Stimulated activated CD4-positive, alpha-beta T cell treated with anti-CD3 and anti-CD28 coated beads, Interleukin-15, amount 100 ng/mL, for 1 hour (primary cell): ENCODE measurements at places on chromosomes 4 and X.
A peak's percentile ranks its signal among the peaks of the same experiment; 100 is the strongest.

DNA sequence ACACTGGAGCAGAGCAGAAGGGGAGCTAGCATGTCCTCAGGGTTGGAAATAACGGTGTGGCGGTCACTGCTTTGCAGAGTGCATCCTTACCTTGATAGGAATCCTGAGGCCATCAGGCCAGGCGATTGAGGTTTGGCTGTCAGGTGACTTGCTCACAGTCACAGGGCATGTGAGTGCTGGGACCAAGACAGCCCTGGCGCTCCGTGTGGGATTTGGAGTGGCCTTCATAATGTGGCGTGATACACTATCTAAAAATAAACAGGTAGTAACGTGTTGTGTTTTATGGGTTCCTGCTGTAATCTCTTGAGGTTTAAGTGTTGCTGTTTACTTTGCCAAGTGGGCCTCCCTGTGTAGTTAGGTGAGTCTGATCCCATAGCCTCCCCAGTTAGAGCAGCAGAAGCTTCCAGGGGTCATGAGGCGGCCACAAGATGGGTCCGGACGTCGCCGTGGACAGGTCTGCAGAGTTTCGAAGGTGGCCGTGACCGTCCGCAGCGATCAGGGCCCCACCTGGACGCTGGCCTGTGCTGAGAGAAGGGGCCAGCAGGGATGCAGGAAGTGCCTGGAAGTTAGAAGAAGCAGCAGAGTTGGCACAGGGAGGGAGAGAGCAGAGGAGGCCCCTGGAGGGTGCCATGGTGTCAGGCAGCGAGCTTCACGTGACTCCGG lies 27.7 kb downstream of the RGS12 start:
- DNase-seq: no peak

DNA sequence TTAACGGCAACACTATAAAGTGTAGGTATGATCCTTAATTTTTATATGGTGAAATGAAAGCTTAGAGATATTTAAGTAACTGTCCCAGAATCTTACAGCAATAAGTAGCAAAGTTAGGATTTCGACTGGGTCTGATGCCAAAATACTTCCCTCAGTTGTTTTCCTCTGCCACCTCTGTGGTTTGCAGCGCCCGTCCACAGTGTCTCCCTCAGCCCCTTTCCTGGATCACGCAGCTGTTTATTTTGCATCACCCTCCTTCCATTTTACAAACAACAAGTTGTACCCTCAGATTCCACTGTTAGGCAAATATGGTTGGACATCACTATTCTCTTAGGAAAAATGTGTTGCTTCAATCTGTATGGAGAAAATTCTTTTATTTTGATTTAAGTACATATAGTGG lies 56.1 kb downstream of the RAPGEF2 start:
- DNase-seq: no peak

GRCh38 chr4:123936621-123937043 lies 540.0 kb downstream of the SPRY1 start:
- no peak for DNase-seq

DNA sequence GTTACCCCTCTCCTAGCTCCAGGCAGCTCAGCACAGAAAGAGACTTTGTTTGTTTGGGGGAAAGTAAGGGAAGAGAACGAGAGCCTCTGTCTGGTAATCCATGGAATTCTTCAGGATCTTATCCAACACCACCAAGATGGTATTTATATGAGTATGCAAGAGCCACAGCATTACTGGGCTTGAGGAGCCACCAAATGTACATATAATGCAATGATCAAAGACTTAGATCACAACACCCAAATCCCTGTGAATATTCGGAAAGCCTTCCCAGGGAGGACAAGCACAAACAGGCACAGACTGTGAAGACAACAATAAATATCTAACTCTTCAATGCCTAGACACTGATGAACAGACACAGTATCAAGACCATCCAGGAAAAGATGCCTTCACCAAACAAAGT lies 116.6 kb downstream of the UPRT start:
- DNase-seq: no peak

- no peak for DNase-seq
Observed at GRCh38 chr4:20119141-20119540, 132.6 kb upstream of the SLIT2 start.

GRCh38 chrX:113370006-113370405 lies 529.4 kb upstream of the AMOT start:
- no peak for DNase-seq

DNA sequence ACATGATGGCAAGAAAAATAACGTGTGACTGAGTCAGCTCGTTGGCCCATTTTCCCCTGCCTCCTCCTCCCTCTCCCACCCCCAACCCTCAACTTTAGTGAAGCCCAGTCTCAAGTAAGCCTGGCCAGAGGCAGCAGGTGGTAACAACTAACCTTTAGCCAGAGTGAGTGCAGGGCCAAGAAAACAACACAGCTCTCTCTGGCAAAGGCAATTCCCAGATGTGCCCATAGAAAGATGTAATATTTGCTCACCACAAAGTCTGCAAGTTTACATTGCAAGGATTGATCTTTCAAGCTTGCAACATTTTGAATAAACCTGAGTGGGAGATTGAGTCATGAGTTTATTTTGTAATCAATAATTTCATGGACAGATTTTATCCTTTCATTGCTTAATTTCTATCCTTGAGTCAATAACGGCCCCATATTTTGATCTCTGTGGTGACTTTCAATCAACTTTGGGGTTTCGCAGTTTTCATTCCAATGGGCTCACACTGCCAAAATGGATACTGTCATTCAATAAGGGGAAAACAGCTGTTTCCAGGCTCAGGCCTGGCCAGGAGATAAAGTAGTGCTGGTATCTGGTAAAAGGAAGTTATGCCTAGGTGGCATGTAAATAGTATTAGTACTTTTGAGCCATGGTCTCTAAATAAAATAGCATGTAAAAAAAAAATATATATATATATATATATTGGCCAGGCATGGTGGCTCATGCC lies 130.7 kb upstream of the TMEM164 start:
- DNase-seq: no peak

DNA sequence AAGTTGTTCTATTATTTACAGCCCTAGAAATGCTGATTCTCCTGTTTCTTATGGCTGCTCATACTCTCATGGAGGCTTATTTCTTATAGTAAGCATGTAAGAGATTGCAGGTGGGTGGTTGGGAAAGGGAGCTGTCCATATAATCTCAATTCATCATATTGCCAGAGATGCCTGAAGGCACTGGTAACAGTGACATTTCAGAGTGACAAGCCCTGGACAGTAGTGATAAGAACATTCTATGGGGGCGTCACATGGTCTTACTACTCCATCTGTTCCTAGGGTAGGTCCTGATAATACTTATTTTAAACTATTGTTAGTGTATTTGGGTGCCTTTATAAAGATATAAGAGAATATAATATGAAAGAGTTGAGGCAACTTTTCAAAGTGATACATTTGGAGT lies 171.5 kb downstream of the CFAP299 start:
- no peak for DNase-seq

DNA sequence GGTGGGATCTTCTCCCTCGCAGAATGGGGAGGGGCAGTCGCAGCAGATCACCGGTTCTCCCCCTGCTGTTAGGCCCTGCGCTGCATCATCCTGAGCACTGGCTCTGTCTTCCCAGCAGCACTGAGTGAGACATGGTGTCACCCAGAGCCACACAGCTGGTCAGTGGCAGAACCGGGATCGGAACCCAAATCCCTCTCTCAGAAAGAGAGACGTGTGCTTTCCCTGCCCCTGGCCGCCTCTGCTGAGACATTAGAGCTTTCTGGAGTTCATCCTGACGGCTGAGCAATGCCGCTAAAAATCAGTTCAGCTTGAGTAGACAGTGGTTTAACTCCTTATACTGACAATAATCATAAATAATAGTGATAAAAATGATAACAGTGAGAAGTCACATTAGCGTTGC lies 87.9 kb downstream of the EVC start:
- no peak for DNase-seq

DNA sequence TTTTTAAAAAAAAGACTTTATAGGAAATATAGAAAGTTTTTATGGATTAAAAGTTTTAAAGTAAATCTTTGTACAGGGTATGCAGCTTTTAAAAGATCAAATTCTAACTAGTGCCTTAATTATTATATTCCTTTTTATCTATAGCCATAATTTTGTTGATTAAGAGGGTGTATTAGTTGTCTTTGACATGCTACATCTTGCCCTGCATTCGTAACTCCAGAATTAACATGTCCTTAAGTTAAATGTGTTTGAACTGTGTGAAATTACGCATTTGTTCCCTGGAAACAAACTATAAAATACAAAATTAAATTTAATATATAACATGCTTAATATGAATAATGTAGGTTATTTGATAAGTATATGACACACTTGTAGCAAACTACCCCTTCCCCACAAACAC lies 66.3 kb downstream of the PTPN13 start:
- DNase-seq: no peak

DNA sequence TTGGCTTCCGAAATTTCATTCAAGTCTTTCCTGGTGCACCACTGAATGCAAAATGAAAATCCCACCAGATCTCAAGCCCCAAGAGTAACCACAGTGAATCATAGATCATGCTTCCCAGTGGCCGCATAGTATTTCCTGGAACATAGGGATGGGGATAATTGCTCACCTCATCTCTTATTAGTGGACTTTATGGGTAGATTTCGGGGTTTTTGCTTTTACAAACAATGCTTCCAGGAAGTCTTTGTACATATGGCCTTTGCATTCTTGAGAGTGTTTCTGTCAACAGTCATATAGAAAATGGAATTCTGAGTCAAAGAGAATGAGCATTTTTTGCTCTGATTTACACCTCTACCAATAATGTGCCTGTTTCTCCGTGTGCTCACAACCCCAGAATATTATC lies 53.4 kb downstream of the PPEF2 start:
- no peak for DNase-seq

GRCh38 chr4:180571516-180572055 lies 1671.6 kb upstream of the TENM3 start:
- no peak for DNase-seq

- no peak for DNase-seq
Observed at GRCh38 chrX:78997870-78998558, 52.8 kb downstream of the P2RY10 start.

DNA sequence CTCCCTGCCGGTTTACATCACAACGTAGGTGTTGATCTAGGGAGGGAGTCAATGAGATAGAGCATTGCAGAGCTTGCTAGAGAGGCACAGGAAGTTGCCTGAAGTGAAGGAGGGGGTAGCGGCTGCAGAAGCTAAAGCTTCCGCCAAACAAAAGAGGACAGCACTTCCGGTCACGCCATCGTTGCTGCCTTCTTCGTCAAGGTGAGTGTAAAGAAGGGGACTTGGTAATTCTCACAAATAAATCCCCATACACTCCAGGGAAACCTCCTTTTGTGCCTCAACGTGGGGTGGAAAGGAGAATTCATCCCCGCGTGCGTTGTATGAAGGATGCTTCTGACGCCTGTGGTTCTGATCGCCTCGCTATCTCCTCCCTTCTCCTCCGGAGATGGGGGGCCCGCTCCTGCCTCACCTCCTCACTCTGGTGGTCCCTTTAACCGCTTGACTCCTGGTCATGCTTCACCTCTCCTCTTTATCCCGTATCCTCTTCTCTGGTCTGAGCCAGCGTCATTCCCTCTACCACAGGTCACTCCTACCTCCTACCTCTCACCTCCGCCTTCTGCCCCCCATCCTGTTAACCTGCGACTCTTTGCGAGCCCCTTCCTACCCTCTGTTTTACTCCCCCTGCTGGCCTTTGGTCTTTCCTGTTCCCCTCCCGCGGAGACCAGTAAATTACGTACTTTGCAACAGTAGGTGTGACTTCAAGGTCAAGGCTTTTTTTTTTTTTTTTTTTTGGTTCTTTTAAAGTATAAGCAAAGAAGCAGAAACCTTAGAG lies 59.9 kb downstream of the GSPT2 start:
- peak; percentile 10 for DNase-seq

GRCh38 chr4:114180481-114180880 lies 201.0 kb upstream of the ARSJ start:
- peak; percentile 29 for DNase-seq

- no peak for DNase-seq
Observed at GRCh38 chr4:102663073-102663472, 97.7 kb downstream of the MANBA start.

DNA sequence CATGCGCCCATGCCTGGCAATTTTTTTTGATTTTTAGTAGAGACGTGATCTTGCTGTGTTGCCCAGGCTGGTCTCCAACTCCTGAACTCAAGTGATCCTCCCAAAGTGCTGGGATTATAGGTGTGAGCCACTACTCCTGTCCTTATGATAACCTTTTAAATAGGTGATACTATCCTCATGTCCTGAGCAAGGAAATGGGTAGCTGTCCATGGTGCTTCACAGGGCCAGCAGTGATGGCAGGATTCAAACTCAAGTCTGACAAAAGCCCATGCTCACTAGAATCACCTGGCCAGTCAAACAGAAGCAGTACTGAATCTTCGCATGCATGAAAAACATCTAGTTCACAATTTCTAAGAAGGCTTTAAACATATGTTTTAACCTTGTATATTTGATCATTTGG lies 235.1 kb downstream of the NR3C2 start:
- no peak for DNase-seq

- DNase-seq: no peak
Observed at GRCh38 chr4:121053601-121054143, 18.7 kb downstream of the NDNF start.

- DNase-seq: no peak
Observed at GRCh38 chrX:124239911-124240310, 92.5 kb upstream of the TEX13D start.

GRCh38 chr4:17613761-17614415 lies 553 bp upstream of the MED28 start:
- no peak for DNase-seq

DNA sequence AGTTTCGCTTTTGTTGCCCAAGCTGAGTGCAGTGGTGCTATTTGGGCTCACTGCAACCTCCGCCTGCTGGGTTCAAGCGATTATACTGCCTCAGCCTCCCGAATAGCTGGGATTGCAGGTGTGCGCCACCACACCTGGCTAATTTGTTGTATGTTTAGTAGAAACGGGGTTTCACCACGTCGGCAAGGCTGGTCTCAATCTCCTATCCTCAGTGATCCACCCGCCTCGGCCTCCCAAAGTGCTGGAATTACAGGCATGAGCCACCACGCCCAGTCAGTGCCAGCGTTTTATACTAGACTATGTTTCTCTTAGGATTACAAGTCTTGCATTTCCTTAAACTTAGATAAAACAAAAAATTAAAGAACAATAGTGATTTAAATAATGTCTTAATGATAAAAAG lies 13.0 kb downstream of the KLF3 start:
- DNase-seq: no peak

GRCh38 chr4:81389720-81390119 lies 82.0 kb downstream of the RASGEF1B start:
- no peak for DNase-seq
